DMS79 treated with DMSO at 0.1 percent for 48 hours (cell line): ENCODE measurements at places on chromosomes 5 and 9.

- DNase-seq = no peak
Measured at GRCh38 chr5:78640662-78641474, 7.7 kb downstream of the LHFPL2 start.

GRCh38 chr5:16894236-16895057, 41.6 kb downstream of the MYO10 start:
- DNase-seq = peak; percentile 77

DNA sequence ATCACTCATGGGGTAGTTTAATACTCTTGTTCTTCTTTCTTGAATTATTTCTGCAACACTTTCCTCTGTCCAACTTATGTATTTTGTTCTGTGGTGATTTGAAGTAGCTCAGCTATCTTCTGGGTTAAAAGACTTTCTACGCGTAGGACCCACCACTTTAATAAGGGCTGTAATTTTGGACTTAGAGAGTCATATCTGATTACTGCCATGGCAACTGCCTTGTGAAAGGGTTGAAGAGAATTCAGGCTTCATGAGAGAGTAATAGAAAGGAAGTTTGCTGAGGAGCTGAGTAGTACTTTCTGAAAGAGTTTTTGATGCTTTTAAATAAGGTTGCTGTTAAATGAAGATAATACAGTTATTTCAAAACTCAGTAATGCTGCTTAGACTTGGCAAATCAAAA, 89.5 kb downstream of the TLE4 start:
- no peak for DNase-seq

DNA sequence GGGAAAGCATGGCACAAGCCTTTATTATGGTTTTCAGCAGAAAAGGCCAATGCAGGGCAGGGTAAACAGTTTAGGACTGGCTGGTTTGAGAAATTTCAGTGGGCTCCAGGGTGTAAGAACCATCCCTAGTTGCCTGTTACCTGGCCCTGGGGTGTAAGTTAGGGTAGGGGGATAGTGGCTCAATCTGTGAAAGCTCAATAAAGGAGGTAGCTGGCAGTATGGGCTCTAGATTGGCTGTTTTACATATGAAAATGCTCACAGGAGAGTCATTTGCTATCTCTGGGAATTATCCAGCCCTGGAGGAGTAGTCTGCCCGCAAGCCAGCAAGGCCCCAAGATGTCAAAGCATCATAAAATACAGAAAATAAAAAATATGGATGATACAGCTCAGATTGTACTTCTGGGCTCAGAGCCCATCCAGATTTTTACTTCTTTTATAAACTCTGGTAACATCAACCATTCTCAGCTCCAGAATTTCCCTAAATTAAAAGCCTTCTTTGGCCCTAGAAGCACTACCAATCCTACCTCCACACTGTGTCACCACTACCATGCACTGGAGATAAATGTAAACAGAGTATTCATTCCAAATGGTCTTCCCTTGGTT, 31.1 kb downstream of the SSBP2 start:
- DNase-seq = no peak

DNA sequence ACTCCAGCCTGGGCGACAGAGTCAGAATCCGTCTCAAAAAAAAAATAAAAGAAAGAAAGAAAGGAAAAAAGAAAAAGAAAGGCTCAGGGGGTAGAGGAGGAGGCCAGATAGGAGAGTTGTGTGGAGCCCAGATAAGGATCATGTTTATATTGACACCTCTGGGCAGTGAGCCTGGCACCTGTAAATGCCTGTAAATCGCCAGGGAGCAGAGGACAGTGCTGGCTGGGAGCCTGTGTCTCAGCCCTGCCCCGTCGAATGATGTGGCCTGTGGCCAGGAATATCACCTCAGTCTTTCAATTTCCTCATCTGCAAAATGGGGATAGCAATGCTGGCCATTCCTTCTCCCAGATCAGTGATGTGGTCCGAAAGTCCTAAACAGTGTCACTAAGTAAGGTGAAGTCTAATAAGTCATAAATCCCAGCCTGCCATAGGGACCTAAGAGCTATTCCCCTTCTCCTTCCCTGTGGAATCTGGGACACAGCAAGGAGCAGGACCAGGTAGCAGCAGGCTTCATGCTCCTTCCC, 10.3 kb upstream of the ABO start:
- DNase-seq = no peak

GRCh38 chr9:89655056-89655989, 50.5 kb downstream of the GADD45G start:
- no peak for DNase-seq

GRCh38 chr5:78758169-78758839, 109.7 kb upstream of the LHFPL2 start:
- DNase-seq = no peak

- no peak for DNase-seq
Measured at GRCh38 chr9:117644932-117645636, 59.1 kb upstream of the TLR4 start.

DNA sequence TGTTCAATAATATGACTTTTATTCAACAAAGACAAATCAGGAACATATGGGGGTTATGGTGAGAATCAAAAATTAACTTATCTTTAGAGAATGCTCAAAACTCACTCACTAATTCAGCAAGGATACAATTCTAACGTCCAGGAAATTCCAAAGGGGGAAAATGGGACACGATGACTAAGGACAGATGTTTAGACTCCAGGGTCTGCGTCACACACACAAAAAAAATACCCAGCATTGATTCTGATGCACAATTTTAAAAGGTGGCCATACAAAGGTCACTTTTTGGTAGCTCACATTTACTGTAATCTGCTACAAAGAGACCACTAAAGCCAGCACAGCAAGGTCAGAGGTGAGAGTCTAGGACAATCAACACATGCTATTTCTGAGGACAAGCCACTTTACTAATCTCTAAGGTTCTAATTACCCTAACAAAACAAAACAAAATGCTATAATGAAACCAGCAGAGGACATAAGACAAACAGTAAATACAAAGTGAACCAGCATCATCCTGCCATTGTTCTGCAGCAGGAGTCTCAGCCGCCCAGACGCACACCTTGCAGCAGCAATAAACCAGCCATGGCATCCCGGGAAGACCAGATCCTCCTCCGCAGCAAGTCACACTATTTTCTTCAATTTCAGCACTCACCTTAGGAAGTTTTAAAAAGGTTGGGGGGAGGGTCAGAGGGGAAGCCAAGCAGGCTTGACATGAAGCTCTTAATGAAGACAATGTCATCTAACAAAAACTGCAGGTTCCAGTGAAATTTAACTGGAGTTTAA, 57.8 kb downstream of the TTC39B start:
- no peak for DNase-seq

DNA sequence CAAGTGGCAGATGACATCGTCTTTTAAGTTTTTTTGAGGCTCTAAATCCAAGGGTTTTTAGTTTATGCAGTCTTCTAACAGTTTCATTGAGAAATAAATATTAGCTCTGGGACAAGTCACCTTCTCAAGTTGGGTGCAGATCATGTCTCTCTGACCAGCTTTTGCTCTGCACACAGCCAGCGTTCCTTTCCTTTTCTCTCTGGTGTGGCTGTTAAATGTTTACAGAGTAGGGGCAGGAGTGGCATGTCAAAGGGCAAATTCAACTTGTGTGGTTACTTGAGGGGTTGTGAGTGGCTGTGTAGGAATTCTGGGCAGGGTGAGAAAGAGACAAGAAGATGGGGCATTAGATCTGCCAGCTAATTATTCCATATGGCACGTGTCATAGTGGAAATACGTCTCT, 187.5 kb upstream of the HMHB1 start:
- no peak for DNase-seq

- DNase-seq = no peak
Measured at GRCh38 chr5:91272858-91273257, 110.3 kb downstream of the ARRDC3 start.

DNA sequence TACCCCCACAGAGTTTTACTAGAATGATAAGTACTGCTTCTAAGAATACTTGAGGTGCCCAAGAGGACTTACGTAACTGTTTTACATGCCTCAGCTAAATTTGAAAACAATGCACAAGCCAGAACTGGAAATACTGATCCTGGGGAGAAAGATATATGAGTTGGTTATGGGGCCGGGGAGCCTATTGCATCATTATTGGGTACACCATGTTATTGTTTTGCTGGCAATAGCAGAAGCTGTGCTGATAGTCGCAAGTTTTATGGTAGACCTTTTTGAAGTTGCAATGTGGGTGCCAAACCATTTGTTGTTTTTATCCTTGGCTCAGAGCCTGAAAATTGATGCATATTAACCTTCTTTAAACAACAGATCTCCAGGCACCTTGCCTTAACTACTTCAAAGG, 108.4 kb upstream of the DHFR start:
- DNase-seq = no peak

GRCh38 chr5:170403675-170404074, 14.5 kb upstream of the KCNMB1 start:
- DNase-seq = no peak

- no peak for DNase-seq
Measured at GRCh38 chr5:76790632-76791290, 28.1 kb upstream of the F2RL1 start.

DNA sequence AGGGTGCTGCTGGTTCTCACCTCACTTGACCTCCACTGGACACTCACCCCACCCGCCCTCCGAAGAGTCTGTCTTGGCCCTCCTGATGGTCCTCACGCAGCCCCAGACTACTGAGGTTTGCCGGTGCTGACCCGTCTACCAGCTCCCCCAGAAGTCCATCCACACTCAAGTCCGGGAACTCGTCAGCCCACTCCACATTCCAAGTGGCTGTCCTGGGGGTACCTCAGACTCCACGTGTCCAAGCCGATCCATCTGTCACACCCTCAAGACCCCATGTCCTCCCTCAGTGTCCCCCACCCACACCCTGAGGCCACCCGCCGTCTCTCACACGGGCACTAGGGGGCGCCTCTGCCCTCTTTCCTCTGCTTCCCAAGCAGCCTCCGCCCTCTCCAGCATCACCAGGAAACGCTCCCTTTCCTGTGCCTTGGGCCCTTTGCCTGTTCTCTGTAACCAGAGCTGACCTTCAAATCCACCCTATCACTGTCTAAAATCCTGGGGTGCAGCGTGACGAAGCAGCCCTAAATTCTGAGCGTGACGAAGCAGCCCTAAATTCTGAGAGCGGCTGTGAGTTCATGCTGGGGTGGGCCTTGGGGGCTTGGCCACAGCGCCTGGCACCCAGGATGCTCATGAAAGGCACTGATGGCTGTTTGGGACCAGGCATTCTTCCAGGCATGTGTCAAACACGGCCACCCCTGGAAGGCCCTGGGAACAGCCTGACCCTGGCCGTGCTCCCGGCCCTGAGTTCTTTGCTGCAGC, 95.7 kb downstream of the KCNT1 start:
- peak; percentile 65 for DNase-seq

DNA sequence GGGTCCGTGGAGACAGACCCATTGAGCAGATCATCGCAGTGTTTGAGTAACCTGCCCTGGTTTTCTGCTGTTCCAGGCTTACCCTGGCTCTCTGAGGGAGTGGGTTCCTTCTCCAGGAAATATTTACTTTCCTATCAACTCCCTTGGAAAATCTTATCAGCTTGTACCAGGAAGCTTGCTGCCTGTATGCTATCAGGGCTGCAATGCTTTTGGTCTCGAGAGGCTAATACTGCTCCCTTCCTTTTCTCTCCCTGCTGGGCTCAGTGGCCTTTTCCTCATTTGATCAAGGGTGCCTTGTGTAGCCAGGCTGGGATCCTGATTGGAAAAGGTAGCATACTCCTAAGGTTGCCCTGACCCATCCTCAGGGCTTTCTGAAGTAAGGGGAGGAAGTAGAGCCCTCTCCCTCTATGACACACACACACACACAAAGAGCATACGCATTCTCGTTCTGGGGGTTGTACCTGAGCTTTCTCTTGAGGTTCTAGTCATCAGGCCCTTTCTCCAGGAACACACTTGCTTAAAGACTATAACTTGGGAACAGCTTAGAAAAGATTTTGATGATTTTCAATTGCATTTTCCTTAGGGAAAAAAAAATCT, 41.6 kb downstream of the CYSTM1 start:
- no peak for DNase-seq

- no peak for DNase-seq
Measured at GRCh38 chr9:85332487-85332886, 409.3 kb downstream of the AGTPBP1 start.

GRCh38 chr5:82684165-82684564, 393.0 kb downstream of the TMEM167A start:
- DNase-seq = no peak

- DNase-seq = no peak
Measured at GRCh38 chr5:3657364-3658022, 61.9 kb downstream of the IRX1 start.

GRCh38 chr9:111821006-111821528, 26.3 kb upstream of the SHOC1 start:
- DNase-seq = no peak

DNA sequence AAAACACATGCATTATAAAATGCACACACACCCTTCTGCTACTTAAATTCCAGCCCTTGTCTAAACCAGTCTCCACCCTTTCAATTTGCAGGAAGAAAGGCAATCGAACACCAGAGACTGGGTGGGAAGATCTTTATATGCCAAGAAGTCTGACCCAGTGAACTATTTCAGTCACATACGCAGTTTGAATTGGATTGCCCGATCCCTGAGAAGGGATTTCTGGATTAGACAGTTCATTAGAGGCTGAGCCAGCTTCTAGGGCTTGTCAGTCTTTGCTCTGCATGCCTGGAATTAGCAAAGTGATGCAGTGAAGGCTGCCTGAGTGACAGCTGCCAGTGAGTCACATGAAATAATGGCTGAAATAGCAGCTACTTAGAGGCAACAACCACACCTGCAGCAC, 159.9 kb downstream of the PPP2R2B start:
- no peak for DNase-seq

DNA sequence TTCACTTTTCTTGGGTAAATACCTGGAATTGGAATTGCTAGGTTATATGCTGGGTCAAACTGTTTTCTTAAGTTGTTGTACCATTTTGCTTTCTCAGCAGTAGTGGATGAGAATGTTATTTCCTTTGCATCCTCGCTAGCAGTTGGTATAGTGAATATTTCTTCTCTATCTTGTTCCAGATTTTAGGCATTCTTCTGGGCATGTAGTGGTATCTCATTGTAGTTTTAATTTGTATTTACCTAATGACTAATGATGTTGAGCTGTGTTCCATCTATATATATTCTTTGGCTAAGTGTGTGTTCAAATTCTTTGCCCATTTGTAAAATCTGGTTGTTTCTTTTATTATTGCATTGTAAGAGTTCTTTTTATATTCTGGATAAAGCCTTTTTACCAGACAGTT, 333.3 kb downstream of the MAT2B start:
- DNase-seq = no peak

GRCh38 chr5:6448622-6449464, at the start of gene UBE2QL1:
Gene UBE2QL1, plus strand, starts transcription at chr5:6448859. Its CDS starts 35 bp downstream, at chr5:6448894.
- DNase-seq = no peak

DNA sequence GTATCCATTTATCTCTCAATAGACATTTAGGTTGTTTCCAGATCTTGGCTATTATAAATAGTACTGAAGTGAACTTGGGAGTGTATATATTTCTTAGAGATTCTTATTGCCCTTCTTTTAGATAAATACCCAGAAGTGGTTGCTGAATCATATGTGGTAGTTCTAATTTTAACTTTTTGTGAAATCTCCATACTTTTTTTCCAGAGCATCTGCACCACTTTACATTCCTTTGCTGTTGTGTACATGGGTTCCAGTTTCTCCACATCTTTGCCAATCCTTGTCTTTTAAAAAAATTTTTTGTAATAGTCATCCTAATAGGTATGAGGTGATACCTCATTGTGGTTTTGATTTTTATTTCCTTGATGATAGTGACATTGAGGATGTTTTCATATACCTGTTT, 303.7 kb downstream of the CCDC171 start:
- DNase-seq = no peak
